Stimulated activated CD8-positive, alpha-beta memory T cell treated with anti-CD3 and anti-CD28 coated beads, Interleukin-15, amount 100 ng/mL, for 4 hours (primary cell): ENCODE measurements at places on chromosomes 5 and 9.

DNA sequence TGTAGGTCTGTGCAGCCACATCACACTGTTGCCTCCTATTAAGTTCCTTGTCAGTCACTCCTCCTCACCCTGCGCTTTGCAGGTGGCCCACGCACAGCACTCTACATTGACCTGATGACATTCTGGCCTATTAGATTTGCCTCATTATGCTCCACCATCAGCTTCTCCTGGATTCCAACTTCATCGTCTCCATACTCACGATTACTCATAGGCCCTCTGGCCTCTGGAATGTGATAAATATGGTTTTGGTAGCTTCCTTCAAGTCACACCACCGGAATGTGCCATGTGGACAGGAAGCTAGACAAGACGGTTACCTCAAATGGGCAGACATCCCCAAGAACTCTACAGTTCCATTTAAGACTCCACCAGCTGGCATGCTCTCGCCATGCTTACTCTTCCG is 158.0 kb upstream of the LHFPL2 start:
- DNase-seq, result no peak

DNA sequence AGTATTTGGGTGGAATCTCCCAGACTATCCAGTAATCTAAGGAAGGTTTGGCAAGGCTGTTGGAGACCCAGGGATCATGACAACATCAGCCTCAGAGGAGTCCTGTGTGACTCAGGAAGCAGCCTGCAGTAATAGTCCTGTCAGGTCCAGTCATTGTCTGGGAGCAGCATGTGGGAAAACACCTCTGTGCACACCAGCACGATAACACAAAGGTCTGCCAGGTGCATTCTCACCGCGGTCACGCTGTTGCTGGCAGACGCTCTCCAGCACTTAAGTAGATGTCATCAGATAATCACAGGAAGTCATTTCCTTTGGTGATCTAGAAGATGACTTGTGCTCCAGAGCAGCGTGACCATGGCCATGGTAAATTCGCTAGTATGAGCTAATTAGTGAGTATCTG is 99.2 kb upstream of the IQGAP2 start:
- peak; percentile 21 for DNase-seq

GRCh38 chr5:180212363-180213255 is 3.6 kb upstream of the RASGEF1C start:
- no peak for DNase-seq

DNA sequence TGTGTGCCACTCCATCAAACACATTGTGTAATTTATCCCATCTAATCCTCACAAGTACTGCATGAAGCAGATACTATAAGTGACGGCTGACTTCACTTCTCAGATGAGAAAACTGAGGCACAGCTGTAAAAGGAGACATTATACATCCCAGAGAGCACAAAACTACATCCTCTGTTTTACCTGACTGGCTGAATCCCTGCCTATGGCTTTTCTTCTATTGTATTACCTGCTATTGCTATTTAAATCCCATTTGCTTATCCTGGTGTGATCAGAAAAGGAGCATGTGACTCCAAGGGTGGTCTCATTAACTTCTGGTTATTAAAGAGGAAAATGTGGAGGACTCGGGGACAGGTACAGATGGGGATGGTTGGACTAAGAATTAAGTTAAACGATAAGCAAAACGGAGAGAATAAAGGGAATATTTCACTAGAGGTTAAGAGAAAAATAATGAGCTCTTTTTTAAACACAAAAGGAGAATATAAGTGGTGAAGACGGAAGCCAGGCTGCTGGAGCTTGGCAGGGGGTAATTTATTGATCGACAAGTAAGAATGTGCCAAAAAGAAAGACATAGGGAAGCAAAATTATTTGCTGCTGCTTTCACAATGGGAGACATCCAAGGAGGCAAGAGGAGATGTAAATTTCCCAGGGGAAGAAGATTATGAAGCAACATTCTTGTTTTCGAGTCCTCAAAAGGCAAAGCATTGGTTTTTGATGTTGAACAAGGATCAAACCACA is 155.7 kb upstream of the GPR151 start:
- DNase-seq, result no peak

DNA sequence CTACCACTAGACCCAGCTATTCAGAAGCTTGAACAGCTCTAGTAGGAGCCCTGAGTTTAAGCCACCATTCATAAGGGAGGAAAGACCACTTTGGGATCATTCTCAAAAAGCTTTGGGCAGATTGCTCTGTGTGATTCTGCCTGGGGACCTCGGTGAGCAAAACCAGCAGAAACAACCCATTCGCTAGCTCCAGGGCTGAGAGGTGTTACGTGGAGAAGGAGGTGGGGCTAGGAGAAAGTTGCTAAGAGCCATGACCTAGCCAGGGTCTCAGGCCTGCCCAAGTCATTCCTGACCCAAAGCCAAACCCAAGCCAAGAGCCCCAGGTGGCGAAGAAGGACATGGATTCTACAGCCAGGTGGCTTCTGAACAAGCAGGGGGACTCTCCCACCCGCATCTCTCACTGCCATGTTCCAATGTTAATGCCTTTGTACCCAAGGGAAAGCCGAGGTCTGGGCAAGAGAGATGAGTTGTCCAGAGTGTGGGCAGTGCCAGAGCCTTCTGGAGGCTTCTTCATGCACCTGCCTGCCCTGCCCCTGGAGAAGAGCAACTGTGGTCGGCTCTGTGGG is 4.0 kb upstream of the BARHL1 start:
- DNase-seq, result no peak

DNA sequence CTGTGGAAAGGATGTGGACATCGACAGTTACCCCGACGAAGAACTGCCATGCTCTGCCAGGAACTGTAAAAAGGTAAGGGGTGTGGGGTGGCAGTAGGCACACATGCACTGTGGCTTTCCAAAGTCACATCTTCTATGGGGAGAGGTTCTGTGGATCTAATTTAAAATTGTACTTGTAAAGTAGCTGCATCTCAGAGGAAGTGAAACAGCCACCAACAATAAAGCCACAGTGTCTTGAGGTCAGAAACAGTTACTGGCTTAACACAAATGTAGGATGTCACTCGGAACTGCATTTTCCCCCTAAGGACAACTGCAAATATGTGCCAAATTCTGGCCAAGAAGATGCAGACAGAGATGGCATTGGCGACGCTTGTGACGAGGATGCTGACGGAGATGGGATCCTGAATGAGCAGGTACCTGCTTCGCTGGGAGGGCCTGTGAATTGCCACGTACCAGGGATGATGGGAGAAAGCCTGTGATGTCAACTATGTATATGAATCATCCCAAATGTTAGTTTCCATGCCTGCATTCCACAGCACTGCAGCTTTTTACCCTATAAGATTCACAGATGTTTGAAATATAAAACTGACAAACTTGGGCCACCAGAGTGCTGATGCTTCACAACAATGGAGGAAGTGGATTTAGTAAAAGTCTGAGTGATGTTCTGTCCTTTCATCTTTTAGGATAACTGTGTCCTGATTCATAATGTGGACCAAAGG is 35.3 kb downstream of the THBS4 start:
- DNase-seq, result no peak

- DNase-seq, result no peak
Observed at GRCh38 chr9:14909601-14909960, 647 bp downstream of the FREM1 start.
